ENCODE measurements at places on chromosomes 2 and 18.

- DNase-seq = no peak
Observed at GRCh38 chr2:138121666-138122661, 157.7 kb downstream of the HNMT start.

DNA sequence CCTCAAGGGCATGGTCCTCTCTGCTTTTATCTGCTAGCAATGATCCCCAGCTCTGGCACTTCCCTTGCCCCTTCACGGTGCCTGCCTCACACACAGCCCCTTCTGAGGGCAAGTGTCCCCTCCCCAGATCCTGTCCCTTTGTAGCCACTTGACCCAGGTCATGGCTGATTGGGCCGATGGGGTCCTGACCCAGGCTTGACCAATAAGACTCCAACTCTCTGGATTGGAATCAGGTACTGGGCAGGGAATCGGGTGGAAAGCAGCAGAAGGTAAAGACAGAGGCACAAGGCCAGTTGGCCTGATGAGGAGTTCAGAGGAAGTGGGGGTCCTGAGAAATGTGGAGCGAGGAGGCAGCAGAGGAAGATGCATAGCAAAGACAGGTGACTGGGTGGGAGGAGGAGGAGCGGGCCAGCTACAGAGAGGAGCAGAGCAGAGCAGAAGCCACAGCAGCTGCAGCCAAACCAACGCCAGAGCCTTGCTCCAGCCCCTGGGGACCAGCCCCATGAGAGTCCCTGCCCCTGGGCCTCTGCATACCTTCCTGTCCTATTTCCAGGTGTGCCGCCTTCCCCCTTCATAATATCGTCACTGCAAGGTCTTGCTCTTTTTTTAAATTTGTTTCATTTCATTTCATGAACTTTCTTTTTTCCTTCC, 39.1 kb downstream of the CAPN13 start:
- DNase-seq = no peak

- DNase-seq = no peak
Observed at GRCh38 chr2:239930871-239931771, 94.0 kb downstream of the NDUFA10 start.

DNA sequence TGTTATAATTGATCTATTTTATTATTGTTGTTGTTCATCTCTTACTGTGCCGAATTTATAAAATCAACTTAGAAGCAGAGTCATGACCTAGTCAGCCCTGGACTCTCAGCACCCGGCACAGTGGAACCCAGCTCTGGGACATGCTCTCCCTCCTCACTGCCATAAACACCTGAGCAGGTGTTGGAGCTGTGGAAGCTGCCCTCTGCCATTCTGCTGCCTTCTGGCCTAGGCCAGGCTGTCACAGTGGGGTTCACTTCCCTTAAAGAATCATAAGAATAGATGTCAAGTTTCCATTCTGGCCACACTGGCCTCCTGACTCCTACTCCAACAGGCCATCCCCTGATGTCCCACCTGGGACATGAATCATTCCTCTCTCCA, 192.2 kb downstream of the ZFP36L2 start:
- DNase-seq = no peak

- no peak for DNase-seq
Observed at GRCh38 chr2:198546122-198546521, 741.7 kb downstream of the PLCL1 start.

DNA sequence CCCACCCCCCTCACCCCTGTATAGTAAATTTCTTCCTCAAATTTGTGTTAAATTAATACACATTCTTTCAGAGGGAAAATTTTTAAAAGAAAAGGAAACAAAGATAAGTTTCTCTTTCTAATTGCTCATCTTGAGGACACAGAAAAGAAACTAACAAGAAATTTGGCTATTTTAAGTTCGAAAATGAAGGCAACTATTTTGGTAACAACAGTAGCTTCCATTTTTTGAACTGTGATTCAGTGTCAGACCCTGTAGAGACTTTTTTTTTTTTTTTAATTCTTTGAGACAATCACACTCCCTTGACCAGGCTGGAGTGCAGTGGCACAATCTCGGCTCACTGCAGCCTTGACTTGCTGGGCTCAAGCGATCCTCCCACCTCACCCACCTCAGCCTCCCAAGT, 194.9 kb downstream of the SS18 start:
- DNase-seq = no peak

DNA sequence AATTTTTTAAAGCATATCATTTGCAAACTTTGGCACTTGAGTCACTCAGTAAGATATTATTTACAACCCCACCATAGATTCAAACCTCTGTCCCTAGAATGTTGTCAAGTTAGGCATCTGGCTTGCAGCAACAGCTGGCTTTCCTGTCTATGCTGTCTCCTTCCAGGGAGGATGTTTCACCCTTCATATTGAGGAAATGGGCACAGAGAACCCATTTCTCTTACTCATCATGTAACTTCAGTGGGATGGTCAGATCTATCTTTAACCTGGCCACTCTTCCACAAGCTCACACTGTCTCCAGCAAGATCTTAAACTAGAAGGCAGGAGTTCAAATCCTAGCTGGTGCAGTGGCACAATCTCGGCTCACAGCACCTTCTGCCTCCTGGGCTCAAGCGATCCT, 15.8 kb downstream of the LCT start:
- no peak for DNase-seq

DNA sequence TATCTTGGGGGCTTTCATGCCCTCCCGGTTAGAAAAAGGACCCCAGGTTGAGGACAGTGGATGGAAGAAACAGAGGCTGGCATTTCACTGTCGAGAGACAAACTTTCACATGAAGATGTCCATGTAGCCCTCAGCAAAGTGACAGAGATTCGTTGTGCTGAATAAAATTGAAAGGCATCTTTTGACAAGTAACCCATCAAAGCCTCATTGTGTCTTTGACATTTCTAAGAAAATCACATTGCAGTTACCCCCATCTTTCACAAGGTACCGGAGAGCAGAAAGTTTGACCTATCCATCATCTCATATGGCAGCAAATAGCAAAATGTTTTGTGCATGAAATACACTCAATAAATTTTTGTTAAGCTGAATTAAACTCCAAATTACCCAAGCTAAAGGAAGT, 2.0 kb upstream of the MBP start:
- DNase-seq = no peak

- no peak for DNase-seq
Observed at GRCh38 chr18:38801640-38802039, 1236.0 kb upstream of the CELF4 start.

GRCh38 chr2:60839126-60839813, 42.1 kb upstream of the REL start:
- DNase-seq = no peak

- no peak for DNase-seq
Observed at GRCh38 chr18:60188958-60189357, 183.6 kb downstream of the MC4R start.

- DNase-seq = no peak
Observed at GRCh38 chr2:152406119-152406835, 71.3 kb downstream of the FMNL2 start.

DNA sequence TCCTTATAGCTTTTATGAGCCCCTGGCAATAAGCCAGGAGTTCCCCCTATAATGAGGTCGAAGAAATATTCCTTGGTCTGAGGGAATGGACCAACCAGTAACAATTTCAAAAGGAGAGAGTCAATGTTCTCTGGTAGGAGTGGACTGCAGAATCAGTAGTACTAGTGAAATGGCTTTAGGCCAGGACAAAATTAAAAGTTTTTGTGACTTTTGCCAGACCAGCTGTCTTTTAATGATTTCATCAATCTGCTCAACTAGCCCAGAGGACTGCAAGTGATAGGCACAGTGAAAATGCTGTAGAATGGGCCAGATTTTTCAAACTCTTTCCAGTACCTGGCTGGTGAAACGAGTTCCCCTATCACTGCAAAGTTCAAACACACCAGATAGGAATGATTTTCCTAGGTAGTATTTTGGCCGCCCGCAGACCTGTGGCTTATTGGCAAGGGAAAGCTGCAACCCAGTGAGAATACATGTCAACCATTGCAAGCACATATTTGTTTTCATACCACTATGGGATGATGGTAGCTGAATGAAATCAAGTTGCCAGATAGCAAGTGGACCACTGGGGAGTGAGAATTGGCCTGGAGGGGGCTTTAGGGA, 45.5 kb downstream of the CERS6 start:
- DNase-seq = no peak

DNA sequence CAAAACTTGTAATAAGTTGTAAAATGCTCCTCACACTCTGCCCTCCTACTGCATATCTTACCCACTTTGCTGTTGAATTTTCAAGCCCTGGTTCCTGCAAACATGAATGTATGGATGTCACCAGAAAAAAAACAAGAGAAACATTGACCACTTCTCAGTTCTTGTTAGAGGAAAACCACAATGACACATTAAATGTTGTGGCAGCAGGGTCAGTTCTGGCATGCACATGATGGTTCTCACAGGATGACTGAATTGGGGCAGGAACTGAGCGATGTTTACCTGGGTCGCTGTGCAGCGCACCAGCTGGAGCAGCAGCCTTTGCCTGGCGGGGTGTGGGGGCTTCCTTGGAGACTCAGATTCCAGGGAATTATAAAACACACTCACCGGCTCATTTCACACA, 14.0 kb upstream of the PRKCE start:
- no peak for DNase-seq

- DNase-seq = no peak
Observed at GRCh38 chr2:64615192-64615763, 38.4 kb downstream of the SERTAD2 start.

GRCh38 chr2:241816431-241817121, 7.6 kb downstream of the NEU4 start:
- DNase-seq = no peak

GRCh38 chr2:133352719-133353118, 215.5 kb downstream of the NCKAP5 start:
- no peak for DNase-seq

GRCh38 chr2:236483102-236483501, 86.5 kb upstream of the ACKR3 start:
- DNase-seq = no peak

DNA sequence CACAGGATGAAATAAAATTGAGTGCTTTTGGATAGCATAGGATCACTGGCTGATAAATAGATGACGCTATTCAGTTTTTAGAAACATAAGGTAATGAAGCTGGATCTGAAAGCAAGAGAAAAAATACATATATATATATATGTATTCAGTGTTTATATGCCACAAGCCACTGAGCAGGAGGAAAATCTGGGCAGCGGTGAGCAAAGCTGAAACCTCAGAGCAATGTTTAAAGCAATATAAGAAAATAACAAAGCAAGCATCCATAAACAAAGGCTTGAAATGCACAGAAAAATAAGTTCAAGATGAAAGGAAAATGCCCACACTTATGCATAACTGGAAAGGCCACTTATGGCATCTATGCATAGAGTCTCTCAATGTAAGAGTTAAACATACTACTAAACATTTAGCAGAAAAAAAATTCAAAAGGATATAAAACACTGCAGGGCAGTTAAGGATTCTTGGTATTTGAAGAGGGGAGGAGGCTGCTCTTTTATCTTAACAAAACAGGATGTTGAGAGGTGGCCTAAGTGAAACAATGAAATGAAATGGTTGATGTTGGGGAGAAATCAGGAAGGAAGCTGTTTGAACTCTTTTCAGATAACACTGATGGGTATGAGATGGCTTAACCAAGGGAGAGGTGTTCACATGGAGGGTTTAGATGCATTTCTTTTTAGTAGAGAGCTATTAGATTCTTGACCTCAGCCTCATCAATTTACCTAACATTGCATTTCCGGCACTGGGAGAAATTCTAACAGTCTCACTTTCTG, 129.1 kb downstream of the ARHGAP15 start:
- DNase-seq = no peak

All from stimulated activated CD4-positive, alpha-beta T cell treated with anti-CD3 and anti-CD28 coated beads, Interleukin-4, amount 100 ng/mL, for 4 hours (primary cell).